ENCODE measurements at places on chromosomes 7 and 10. TPM values are rescaled to one million over a fixed set of nuclear protein-coding genes. Genes with fewer than 3 reads are reported as not detected.

The VKORC1L1 gene
- total RNA-seq = 14.6 TPM

The PSMG3 gene
- 10.1 TPM for total RNA-seq

GRCh38 chr10:89580243-89580642, 44.8 kb upstream of the SLC16A12 start:
- no peak for DNase-seq

GRCh38 chr7:47937065-47937687, 11.1 kb downstream of the PKD1L1 start:
- no peak for DNase-seq

DNA sequence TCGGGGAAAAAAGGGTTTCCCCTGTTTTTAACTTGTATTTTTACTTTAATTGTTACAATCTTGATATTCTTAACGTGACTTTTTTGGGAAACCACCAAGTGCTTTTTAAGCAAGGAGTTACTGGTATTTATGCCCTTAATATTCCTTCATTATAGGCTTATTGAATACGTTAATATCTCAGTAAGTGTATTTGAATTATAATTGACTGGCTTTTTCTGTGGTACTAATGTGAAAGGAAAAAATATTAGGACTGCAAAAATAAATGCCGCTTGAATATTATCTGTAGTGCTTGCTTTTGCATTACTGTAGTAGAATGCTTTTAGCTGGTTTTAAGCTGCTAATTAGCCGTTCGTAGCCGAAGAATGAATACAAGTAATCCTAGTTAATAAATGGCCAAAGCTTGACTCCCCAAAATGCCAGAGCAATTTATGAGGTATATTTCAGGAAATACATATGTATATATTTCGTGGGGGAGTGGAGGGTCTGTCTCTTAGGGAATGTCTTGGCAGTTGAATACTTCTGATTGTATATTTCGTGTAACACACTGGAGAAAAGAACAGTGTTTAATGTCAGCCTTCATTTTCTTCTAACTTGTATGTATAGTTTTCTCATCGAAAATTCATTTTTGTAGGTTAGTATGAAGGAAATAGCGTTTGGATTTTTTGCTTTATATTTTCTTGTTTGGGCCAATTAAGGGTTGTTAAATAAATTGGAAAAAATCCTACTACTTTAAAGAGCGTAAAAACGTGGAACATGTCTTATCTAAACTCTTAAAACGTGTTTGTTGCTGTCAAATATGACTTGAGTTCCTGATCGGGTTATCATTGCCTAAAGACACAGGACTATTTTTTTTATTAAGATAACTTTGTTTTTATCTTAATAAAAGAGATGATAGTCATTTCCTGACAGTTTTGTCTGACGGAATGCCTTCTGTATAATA, 1.5 kb downstream of the PDCD4 start:
- no peak for DNase-seq

DNA sequence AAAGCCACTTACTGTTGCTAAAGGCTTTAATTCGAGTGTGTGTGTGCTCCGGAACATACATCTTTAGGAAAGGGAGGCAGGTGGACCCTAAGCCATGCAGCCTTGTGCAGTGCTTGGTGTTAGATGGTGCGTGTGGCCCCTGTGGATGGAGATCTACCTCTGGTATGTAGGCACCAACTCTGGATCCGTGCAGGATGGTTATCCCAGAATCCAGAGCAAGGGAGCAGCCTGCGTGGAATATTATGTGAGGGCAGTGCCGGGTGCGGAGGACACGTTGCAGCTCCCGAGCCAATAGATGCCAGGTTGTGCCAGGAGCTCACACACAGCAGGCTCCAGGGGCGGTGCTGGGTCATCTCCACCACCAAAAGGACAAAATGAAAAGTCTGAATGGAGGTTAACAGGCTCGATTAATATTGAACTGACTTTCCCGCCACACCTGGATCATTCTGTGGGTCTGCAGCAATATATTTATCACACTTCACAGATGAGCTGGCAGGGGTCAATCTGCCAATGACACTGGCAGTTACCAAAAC, 143.0 kb upstream of the NPS start:
- no peak for DNase-seq

Measured in liver (tissue), 10 donors.